ENCODE measurements at places on chromosomes 5 and 9.
A peak's percentile ranks its signal among the peaks of the same experiment; 100 is the strongest.

- DNase-seq: peak; percentile 43
These were observed at the start of gene FER for GRCh38 chr5:108747774-108748400. FER (plus strand) TSS chr5:108747897; CDS start chr5:108798183, 50,286 bp downstream.

- DNase-seq: no peak
These were observed 11.5 kb downstream of the MAN2A1 start for GRCh38 chr5:109701252-109701651.

DNA sequence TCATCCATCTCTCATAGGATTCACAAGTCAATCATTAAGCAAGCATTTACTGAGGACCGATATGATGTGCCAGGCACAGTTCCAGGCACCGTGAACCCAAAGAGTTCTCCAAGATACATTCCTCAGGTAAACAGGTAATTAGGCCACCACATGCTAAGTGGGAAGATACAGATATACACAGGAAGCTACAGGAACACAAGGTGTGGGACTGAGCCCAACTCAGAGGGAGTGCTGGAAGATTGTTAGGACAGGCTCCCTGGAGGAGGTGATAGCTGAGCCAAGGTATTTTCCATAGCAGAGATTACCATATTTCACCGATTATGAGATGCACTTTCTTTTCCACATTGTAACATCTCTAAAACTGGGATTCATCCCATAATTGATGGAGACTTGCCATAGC lies 31.4 kb upstream of the RAI14 start:
- no peak for DNase-seq

DNA sequence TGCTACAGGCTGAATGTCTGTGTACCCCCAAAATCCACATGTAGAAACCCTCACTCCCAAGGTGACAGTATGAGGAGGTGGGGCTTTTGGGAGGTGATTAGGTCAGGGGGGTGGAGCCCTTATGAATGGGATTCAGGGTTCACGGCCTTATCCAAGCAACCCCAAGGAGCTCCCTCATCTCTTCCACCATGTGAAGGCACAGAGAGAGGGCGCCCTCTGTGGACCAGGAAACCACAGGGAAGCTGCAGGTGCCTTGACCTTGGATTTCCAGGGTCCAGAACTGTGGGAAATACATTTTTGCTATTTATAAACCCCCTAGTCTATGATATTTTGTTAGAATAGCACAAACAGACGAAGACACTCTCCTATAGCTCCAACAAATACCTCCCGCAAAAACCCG lies 53.6 kb upstream of the IRX2 start:
- DNase-seq: no peak

DNA sequence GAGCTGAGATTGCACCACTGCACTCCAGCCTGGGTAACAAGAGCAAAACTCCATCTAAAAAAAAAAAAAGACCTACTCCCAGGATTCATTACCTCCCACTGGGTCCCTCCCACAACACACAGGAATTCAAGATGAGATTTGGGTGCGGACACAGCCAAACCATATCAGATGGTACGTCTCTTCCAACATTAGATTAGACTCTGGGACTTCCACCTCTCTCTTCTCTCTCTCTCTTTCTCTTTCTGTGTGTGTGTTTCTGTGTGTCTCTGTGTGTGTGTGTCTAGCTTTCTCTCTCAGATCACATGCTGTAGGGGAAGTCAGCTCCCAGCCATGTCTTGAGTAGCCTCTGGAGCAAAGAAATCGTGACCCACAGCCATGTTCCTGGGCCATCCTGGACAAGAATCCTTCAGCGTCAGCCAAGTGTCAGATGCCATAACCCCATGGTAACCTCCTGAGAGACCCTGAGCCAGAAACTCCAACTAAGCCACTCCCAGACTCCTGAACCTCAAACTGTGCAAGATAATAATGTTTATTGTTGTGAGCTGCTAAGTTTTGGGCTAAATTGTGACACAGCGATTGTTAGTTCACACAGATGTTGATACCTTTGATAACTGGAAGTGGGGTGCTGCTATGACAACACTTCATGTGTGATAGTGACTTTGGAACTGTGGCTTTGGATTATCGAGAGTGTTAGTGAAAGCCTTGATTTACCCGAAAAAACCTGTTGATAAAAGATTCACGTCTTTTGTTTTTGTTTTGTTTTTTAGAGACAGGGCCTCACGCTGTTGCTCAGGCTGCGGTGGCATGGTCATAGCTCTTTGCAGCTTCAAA lies 4.1 kb upstream of the CMBL start:
- no peak for DNase-seq

DNA sequence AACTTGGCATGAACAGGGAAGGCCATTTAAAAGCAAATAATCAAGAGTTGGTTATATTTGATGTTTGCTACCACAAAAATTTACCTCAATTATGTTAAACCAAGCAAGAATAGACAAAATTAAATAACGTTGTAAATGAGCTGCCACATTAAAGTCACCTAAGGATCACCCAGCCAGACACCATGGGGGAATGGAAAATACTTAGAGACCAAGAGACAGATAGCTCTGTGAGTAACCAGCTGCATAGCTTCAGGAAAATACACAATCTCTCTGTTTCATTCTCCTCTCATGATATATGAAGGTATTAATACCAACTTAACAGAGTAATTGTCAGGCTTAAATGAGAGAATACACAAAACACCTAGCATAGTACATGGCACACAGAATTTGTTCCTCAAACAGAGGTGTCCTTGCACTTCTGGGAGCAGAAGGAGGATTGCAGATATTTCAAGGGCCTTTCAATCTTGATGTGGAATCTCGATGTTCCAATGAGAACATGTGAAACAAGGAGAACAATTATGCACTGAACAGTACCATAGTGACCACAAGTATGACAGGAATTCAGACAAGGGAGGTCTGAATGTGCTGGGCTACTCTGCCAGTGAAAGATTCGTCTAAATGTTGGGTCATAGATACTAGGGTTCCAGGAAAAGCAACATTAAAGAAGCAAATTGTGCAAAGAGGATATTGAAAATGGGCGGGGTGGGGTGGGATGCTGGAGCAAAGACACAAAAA lies 18.6 kb downstream of the JAKMIP2 start:
- no peak for DNase-seq

GRCh38 chr9:95756986-95757385 lies 118.5 kb upstream of the ERCC6L2 start:
- DNase-seq: no peak

DNA sequence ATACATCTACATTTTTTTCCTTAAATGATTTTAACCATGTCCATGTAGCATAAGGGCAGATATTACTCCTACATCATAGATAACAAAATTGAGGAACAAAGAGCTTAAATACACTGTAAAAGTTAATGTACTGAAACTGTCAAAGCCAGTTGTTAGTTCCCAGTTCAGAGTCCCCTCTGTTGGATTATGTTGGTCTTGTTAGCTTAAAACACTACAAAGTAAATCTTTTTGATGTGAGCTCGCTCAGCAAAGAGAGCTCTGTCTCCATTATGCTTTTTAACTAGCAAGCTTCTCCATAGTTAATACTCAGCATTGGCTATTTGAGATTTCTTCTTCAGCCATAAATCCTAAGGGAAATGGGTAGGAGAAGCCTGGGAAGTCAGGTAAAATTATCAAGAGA lies 149.1 kb downstream of the ADAMTS6 start:
- no peak for DNase-seq
